ENCODE measurements at places on chromosomes 6 and 20. TPM values are rescaled to one million over a fixed set of nuclear protein-coding genes. Genes with fewer than 3 reads are reported as not detected.

The MATN4 gene
- total RNA-seq: not detected

The BPHL gene
- 11.0 TPM for total RNA-seq

The MUCL3 gene
- not detected for total RNA-seq

The SERINC1 gene
- total RNA-seq: 399 TPM

The NKX2-2 gene
- total RNA-seq: not detected

The DBNDD2 gene
- total RNA-seq: 3.5 TPM

The DNMT3B gene
- 2.0 TPM for total RNA-seq

The TSHZ2 gene
- 1.4 TPM for total RNA-seq

The SLA2 gene
- total RNA-seq: under 0.01 TPM

The PXDC1 gene
- 50.8 TPM for total RNA-seq

Data from regular cardiac myocyte (primary cell).